ENCODE measurements at places on chromosomes 7 and 10.

GRCh38 chr10:67606572-67606971 is 89.4 kb downstream of the CTNNA3 start:
- no peak for DNase-seq

DNA sequence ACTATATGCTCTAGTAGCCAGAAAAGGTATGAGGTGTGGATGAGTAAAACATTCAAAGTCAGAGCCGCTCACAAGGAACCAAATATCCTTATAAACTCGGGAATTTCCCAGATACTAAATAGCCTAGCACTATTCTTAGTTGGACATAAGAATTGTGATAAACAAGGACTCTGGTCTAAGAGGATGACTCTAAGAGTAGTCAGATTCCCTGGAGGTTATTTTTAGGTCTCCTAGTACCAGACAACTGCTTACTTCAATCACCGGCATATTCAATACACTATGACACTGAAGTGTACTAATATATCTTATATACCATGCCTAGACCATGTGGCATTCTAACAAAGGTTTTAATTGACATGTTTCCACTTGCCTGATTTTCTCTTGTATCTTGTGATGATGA is 56.5 kb downstream of the LMBR1 start:
- DNase-seq = no peak

DNA sequence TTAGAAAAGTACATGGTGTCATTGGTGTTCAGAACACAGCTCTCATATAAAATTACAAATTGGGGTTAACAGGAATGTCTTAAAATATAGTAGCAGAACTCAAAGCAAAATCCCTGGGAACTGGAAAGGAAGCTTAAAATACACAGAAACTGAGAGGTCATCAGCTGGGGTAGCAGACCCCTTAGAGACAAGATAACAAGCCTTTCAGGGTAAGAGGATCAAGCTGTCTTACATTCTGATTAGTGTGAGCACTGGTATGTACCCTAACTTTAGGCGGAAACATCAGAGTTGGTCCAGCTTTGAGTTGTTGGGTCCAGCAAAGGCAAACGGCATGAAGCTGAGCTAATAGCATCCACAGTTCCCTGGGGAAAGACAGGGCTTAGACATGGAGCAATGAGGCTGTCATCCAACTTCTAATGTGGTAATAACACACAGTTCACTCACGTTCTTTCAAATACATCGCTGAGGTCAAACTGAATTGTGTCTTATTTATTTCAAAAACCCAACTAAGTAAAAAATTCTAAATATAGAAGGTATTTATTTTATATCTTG is 32.6 kb downstream of the ARHGAP21 start:
- DNase-seq = no peak

DNA sequence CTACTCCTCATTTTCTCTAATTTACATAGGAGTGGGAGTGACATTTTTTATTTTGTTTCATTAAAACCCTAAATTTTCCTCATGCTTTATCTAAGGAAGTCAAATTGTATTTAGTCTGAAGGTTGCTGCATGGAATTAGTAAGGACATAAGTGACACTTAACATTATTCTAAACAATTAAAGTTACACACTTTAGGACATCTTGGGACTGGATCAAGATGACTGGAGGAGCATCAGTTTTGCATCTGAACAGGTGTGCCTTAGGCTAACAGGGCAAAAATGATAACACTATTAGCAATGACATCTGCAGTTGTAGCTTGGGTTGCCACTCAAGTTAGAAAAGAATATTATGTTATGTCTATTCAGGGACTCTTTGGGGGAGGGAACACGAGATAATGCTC is 199.4 kb downstream of the HDAC9 start:
- DNase-seq = no peak

DNA sequence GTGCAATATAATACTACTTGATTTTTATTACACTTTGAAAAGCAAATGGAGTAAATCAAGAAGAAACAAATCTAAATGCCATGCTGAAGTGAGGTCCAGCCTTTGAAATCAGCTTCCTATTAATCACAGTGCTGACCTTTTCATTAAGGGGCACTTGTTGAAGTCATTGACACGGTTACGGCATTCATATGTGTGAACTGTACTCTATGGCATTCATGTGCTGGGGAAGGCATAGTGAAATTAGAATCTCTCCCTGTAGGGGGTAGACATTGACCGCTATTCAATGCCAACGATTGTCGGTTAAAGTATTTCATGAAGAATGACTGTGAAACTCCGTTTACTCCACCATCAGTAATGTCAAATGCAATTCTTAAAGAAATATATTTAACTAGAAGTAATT is 296.1 kb upstream of the SEMA3A start:
- no peak for DNase-seq

- no peak for DNase-seq
Observed at GRCh38 chr10:30579574-30579973, 50.0 kb downstream of the LYZL2 start.

- DNase-seq = peak; percentile 76
Observed at GRCh38 chr10:110221721-110222261, 14.4 kb downstream of the MXI1 start.

GRCh38 chr7:76286842-76287403 is 15.6 kb upstream of the HSPB1 start:
- DNase-seq = no peak

- no peak for DNase-seq
Observed at GRCh38 chr10:63627881-63628296, 106.7 kb downstream of the REEP3 start.

DNA sequence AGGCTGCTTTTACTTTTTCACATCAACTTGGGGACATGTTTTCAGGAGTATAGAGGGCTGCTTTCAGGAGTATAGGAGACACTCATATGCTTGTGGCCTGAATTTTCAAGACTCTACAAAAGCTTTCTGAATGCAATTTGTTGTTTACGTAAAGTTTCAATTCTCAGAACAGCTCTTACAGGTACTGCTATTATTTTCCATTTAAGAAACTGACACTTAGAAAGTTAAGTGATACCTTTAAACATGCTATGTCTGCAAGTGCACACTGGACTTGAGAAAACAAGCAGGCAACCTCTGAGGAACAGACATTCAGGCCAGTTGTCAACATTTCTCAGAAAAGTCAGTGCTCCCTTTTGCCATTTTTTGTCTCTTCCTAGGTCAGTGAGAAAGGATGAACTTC is 70.0 kb upstream of the PHYHIPL start:
- no peak for DNase-seq

GRCh38 chr7:21867816-21868575 is 77.7 kb downstream of the CDCA7L start:
- no peak for DNase-seq
